Skin of body (tissue), 3 donors: ENCODE measurements at places on chromosomes 6 and 20.

- DNase-seq = no peak
Measured at GRCh38 chr6:157079277-157079676, 244.0 kb downstream of the TMEM242 start.

DNA sequence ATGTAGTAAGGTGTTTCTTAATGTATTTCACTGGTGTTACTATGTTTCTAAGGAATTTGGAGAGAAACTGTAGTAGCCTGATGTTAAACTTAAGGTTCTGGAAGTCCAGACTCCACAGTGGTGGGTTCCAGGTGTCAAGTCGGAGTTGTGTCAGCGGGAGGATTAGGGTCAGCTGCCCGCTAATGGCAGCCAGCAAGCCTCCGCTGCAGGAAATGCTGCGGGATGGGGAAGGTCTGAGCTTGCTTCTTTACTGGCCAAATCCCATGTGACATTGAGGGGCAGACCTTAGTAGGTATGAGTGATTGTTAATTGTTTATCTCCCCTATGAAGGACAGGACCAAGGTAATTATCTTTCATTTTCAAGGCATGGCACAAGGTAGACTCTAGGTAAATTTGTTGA is 3.7 kb upstream of the ARID1B start:
- DNase-seq = no peak

DNA sequence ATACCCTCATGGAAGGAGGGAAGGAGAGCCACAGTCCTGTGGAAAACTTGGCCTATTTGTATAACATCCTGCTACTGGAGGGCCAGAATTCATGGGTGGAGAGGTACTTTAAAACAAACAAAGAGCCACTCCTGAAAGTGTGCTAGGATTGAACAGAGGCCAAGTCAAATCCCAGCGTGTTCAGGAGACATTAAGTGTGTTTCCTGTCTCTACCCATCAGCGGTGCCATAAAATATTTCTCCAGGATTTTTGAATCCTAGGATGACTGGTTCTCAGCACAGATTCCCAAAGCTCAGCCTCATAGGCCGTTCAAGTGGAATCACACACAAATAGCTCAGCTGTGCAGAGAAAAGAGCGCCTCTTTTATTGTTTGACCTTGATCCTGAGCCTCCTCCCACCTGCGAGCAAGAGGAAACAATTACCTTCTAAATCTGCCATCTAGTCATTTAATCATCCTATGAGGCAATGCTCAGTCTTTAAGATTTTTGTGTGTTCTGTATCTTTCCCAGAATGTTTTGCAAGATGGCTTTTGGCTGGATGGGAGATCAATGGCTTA is 31.8 kb upstream of the RALGAPA2 start:
- no peak for DNase-seq

- DNase-seq = no peak
Measured at GRCh38 chr6:148151896-148152643, 190.6 kb upstream of the SASH1 start.

- DNase-seq = peak; percentile 34
Measured at GRCh38 chr6:18263418-18264218, 712 bp downstream of the DEK start.

DNA sequence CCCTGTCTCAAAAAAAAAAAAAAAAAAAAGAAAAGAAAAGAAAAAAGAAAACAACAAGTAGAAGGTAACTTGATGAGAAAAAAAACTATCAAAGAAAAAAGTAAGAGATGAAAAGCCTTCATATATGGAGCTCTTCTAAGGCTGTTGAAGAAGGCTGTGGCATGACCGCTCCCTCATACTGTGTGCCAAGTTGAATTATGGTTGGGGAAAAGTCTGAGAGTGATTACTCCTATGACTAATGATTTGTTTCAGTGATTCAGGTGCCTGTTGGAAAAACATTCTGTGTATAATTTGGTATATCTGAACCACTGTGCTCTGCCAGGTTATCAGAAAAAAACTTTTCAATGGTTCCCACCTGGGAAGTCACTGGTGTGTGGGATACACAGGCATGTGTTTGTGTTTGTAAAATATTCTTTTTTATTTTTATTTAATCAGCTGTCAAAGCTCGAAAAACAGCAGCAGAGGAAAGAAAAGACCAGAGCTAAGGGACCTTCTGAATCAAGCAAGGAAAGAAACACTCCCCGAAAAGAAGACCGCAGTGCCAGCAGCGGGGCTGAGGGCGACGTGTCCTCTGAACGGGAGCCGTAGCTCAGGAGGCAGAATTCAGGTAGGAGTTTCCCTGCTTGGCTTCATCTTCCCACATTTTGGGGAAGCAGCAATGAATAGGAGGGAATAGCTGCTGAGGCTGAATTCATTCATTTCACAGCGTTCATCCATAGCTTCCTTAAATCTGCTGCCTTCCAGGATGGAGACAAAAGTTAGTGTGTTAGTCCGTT is 69.7 kb upstream of the SCP2D1 start:
- no peak for DNase-seq

- DNase-seq = no peak
Measured at GRCh38 chr6:170344631-170345576, 38.3 kb downstream of the FAM120B start.

DNA sequence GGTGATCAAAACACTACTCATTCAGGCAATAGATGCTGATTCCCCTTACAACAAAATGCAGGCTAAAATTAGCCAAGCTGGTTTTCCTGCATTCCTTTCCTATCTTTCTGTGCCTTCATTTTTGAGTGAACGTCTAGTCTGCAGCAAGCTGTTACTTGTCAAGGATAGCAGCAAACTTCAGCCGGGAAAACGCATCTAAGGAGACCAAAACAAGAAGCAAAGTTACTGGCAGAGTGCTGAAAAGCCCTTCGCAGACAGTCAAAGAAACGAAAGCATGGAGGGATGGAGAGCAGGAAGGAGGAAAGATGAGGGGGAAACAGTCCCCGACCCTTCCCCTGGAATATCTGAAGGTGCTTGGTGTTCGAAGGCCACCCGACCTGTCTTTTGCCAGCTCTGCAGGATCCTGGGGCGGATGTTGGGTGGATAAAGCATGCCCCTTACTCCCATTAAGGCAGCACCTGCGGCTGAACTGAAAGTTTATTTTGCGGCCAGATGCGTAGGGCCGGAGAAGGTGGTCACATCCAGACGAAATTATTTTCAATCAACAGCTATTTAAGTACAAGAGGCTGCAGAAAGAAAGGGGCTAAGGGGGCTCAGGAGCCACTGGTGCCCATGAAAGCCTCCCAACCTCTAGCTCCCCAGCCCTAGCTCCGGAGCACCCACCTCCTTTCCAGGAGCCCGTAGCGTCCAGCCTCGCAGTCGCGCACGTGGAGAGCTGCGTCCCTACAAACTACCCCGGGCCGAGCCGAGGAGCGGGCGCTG is 538 bp downstream of the FERMT1 start:
- DNase-seq = peak; percentile 42

DNA sequence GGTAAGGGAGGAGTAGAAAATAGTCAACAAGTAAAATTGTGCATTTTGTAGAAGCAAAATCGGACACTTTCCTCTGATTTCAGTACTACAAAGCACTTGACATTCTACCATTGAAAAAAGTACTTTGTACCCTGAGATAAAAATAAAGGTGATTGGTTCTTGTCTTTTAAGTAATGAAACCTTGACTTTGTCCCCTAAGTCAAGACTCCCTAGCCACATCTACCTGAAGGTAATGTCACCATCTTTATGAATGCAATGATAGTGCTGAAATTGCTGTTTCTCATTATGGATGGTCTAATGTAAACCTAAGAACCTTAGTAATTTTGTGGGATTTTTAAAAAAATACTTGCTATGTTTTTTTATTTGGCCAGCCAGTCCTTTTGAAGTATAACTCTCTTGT is 2.4 kb upstream of the MAN1A1 start:
- no peak for DNase-seq

- no peak for DNase-seq
Measured at GRCh38 chr20:25402583-25402982, 4.9 kb upstream of the GINS1 start.

GRCh38 chr6:123393331-123393730 is 243.4 kb downstream of the TRDN start:
- no peak for DNase-seq

DNA sequence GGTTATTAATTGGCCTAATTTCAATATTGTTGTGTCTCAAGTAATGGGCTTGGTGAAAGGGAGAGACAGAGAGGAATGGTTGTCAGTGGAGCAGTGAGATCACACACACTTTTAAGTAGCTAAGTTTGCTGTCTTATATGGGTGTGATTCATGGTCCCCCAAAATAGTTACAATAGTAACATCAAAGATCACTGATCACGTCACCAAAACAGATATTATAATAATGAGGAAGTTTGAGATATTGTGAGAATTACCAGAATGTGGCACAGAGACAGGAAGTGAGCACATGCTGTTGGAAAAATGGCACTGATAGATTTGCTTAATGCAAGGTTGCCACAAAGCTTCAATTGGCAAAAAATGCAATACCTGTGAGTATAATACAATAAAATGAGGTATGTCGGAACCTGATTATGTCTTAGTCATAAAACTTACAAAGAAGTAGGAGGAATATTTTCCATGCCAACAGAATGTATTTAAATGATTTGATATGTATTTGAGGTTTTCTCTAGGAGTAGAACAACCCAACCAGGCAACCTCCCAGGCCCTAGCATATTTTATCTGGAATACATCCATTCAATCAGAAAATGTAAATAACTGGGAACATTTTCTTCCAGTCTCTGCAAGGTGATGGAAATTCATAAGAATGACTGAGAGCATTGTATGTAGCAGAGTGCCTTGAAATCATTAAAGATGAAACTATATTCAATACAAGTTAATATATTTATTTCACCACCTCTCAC is 167.8 kb downstream of the CARMIL1 start:
- no peak for DNase-seq

DNA sequence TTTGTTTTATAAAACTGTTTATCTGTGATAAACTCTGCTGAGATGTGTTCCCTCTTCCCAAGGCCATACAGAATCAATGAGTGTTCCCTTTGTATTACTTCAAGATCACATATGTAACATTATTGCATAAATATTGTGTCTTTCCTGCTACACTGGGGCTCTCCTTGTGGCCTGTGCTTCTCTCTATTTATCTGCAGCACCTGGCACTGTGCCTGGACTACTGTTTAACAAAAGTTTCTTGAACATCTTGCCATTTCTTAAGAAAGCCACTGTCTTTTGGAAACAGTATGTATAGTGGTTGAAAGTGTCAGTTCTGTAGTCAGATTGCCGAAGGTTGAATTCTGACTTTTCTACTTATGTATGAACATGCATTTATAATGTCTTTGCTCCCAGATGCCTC is 169.0 kb upstream of the SCGN start:
- no peak for DNase-seq

DNA sequence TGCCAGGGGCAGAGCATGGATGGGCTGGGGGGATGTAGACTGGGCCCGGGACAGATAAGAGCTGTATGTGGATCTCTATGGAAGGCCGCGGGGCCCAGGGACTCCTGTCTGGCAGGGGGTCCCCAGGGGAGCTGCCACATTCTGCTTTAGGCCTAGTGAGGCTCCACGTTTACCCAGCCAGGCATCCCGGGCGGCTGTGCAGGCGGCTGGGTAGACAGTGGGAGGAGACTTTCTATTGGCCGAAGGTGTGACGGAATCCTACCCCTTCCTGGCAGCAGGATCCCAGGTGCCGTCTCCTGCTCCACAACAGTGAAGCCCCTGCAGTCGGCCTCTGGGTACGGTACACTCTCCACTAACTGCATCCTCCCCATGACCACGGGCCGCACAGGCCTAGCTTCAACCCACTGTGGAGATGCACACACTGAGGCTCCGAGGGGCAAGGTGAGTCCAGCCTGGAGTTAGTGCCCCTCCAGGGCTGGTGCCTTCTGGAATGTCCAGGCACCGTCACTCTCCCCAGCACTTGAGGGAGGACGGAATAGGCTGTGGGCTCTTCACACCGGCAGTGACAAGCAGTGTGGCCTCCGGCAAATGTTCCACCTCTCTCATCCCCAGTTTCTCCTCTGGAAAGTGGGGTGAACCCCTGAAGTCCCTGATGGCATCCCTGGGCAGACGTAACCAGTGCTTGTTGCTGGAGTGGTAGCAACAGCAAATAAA is 36.8 kb upstream of the ZBP1 start:
- no peak for DNase-seq

DNA sequence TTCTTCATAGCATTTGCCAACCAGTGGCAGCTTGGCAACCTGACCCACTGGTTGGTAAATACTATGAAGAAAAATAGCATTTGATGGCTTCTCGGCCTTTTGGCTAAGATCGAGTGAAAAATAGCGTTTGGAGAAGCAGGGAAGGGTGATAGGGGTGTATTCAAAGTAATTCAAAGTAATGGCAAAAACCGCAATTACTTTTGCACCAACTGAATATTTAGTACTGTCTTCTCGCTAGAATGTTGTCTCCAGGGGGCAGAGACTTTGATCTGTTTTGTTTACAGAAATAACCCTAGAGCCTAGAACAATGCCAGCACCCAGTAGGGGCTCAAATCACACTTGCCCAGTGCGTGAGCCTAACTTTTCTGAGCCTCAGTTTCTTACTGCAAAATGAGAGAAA is 106.1 kb downstream of the CDC5L start:
- DNase-seq = no peak

DNA sequence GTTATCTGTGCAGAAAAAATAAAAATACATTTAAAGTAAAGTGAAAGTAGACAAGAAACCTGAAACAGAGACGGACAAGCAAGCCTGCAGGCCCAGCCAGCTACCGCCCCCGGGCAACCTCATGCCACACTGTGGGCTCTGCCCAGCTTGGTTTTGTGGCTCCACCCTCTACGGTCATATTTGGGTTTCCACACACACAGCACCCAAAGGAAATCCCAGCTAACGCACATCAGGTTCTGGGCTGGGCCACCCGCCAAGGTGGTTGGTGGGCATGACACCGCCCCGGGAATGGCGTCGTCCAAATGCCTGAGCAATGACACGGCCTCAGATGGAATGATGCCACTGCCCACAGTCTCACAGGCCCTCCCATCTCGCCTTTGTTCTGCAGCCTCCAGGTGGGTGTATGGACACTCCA is 22.9 kb downstream of the FAM110A start:
- DNase-seq = no peak

GRCh38 chr6:16049168-16049567 is 79.7 kb upstream of the MYLIP start:
- no peak for DNase-seq

GRCh38 chr20:18740726-18741125 is 72.9 kb upstream of the SCP2D1 start:
- no peak for DNase-seq

- DNase-seq = no peak
Measured at GRCh38 chr6:133815313-133815712, 73.6 kb upstream of the TCF21 start.

DNA sequence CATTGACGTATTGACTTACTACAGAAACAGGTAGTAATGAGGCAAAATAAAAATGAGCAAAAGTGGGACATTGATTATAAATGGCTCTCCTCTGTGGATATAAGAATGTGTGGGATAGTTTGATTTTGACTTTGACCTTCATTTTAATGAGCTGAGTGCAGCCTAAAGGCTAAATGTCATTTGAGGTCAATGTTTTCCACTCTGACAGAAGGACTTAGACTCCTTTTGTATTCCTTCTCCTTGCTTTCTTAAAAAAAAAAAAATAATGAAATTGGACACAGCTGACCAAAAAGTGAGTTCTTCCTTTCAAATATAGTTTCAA is 68.6 kb downstream of the MTFR2 start:
- DNase-seq = no peak

DNA sequence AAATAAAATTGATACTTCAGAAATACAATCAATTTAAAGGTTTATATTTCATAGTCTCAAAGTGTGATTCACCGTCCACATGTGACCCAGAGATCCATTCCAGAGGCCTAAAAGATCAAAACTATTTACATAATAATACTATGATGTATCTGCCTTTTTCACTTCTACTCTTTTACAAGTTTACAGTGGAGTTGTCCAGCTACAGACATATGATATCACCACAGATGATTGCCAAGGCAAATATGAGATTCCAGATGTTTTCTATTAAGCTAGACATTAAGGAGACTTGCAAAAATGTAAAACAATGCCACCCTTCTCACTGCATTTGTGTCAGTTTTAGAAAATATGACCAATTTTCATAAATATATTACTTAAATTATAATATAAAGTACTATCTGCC is 443.7 kb downstream of the GJA1 start:
- DNase-seq = peak; percentile 28
